Stimulated activated CD4-positive, alpha-beta T cell treated with anti-CD3 and anti-CD28 coated beads, Interleukin-1b, Interleukin-23, amount 100 ng/mL, for 1 hour (primary cell): ENCODE measurements at places on chromosomes 5 and 9.

DNA sequence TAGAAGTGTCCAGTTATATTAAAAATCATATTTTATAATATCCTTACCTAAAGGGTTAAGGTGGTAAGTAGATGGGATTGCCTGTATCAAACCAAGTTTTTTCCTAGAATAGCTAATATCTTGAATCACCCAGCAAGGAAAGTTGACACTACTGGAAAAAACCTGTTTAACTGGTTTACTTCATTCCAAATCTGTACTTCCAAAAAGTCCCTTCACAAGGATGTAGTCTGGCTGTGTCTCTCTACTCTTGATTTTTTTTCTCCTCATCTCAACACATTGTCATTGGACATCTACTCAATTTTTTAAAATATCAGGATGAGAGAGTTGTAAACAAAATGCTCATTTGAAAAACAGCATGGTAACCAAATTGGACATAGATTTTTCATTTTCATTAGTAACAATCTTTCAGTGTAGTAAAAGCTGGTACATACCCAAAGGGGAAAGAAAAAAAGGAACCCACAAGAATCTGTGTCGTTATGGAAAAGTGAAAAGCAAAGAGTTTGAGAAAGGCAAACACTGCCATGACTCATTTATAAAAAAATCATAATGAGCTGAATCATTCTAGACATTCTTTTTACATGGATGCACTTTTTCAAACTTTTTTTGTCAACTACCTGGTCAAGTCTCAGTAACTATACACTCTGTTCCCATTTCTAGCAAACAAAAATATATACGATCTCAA, 173.5 kb downstream of the GLIS3 start:
- no peak for DNase-seq

DNA sequence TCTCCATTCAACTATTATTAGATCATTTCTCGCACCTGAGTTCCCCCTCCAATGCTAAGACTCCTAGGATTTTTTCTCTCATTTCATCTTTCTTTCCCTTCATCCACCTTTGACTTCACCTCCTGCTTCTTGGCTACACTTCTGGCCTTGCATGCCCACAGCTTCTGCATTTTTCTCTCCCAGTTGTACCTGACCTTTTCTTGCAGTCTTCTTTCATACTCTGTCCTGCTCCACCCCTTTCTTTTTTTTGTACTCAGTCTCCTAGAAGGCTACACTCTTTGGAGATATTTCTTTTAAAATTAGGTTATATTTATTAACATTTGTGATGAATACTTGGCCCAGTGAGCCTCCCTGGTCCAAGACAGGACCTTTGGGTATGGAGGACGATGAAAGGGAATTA, 190.4 kb downstream of the DEPDC1B start:
- no peak for DNase-seq

DNA sequence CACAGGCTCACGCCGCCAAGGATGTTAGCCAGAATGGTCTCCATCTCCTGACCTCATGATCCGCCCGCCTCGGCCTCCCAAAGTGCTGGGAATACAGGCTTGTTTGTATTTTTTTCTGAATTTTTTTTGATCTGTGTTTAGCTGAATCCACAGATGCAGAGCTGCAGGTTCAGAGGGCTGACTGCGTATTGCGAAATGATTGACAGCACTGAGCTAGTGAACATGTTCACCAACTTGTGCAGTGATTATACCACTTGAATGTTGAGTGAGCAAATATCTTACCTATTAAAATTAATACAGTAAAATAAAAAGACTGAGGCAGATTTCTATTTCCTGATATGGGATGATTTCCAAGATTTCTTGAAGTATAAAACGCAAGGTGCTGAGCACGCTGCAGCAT, 123.1 kb upstream of the PHYKPL start:
- DNase-seq: no peak

DNA sequence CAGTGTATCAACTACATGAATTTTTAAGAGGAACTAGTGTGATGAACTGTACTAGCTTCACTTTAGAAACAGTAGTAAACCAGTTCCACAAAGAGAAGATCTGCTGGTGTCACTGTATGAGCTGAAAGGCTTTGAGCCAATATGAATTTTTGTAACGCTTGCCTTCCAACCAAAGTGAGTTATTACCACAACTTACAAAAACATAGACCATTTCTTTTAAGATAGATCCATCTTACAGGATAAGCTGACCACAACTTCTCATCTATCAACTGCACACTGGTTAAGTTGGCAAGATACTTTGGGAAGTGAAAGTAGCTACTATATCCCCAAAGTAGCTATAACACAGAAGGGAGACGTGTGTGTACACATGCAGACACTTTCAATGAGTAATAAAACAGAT, 849.6 kb upstream of the DMAC1 start:
- no peak for DNase-seq

- no peak for DNase-seq
These were observed 17.6 kb upstream of the ADAM19 start for GRCh38 chr5:157593052-157593757.

- DNase-seq: no peak
These were observed 90.3 kb upstream of the SARDH start for GRCh38 chr9:133828338-133828997.
